Chondrocyte (in vitro differentiated cells): ENCODE measurements at places on chromosomes 1 and 21. TPM values are rescaled to one million over a fixed set of nuclear protein-coding genes. Genes with fewer than 3 reads are reported as not detected.

GRCh38 chr1:15344800-15345704 lies 64.6 kb upstream of the EFHD2 start:
- no peak for DNase-seq

DNA sequence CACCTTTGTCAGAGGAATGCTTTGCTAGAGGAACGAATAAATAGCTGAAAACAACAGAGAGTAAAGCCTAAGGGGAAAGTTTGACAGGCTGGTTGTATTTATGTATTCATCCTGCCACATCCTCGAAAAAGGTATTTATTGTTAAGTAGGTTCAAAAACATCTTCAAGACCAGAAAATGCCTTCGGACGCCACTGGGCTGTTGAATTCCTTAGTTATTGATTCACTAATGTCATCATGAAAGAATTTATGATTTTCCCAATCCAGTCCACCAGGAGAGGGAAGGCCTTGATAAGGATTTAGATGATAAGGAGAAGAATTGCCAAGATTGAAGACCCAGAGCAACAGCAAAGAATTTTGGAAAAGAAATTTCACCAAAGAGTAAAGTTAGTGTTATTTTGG lies 35.2 kb upstream of the MAB21L3 start:
- no peak for DNase-seq

- no peak for DNase-seq
Observed at GRCh38 chr1:187411118-187411517, 582.4 kb downstream of the PLA2G4A start.

DNA sequence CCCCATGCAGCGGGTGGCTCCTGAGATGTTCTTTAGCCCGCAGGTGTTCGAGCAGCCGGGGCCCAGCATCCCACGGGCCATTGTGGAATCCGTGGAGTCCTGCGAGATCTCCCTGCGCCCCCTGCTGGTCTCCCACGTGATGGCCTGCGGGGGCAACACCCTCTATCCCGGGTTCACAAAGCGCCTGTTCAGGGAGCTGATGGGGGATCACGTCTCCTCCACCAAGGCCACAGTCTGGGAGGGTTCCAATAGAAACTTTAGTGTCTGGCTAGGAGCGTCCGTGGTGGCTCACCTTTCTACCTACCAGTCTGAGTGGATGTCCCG lies 71.0 kb downstream of the ACTL8 start:
- DNase-seq, result no peak

The OR2T33 gene
- not detected in 3 replicates for total RNA-seq

The LCE2B gene
- not detected in 3 replicates for total RNA-seq
